ENCODE measurements at places on chromosomes 16 and 17.

GRCh38 chr17:80292521-80292971 lies 31.9 kb downstream of the RNF213 start:
- DNase-seq, result no peak

DNA sequence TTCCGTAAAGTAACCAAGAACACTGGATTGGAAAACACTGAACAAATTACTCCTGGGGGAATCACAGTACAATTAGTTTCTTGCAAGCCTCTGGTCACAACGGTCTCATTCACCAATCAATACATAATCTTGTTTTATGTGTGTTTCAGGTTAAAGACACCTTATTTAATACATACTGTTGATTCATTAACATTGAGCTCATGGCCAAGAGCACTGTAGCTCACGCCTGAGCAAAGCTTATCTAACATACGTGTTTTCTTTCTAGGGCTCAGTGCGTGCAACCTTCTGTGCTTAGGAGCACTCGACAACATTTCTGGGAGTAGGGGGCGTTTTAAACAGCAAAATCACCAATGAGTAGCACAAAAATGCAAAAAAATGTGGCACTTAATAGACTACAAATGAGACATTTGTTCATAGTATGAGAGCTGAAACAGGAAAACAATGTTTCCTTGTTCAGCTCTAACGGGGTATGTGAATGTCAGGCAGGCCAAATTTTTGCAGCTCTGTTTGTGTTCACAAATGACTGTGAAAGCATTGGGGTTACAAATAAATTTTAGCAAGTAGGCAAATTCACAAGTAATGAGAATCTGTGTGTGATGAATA lies 206.2 kb downstream of the CNTNAP4 start:
- no peak for DNase-seq

GRCh38 chr17:55898195-55898594 lies 147.3 kb downstream of the PCTP start:
- DNase-seq, result no peak

- peak; percentile 7 for DNase-seq
These were observed 3.4 kb upstream of the NSRP1 start for GRCh38 chr17:30113213-30113612.

DNA sequence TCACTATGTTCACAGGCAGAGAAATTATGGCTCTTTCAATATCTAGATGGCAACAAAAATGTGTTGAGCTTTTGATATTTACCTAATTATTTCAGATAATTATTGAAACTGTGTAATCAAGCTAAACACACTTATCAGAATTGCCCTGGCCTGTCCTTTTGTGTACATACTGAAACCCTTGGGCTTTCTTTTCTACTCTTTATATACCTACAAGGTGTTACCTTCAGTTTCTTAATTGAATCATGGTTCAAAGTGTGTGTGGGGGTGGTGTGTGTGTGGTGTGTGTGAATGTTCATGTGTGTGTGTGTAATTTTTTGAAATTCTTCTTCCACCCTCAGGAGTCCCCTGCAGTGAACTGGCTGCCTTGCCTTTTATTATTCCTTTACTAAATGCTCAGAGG lies 506.8 kb upstream of the SOX9 start:
- peak; percentile 51 for DNase-seq

DNA sequence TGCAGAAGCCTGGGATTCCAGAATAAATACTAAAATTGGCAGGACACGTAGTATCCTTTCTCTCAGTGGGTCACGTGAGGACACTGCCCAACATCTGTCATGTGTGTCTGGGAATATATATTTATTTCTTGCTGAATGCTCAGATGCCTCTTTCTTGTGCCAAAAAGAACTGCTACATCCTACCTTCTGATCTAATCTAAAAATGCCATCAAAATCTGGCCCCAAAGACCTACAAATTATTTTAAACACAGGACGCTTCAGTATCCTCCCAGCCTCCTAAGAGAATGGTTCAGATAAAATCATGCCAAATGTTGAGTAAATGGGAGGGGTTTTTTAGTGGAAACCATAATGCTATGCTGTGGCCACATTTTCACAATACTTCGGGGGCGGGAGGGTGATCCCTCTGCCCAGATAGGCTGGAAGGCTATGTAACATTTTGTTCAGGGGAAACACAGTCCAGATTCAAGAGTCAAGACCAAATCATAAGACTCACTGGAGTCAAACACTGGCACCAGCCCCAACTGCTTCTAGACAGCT lies 22.9 kb upstream of the CORO6 start:
- DNase-seq, result no peak

- no peak for DNase-seq
These were observed 48.7 kb downstream of the MRPS23 start for GRCh38 chr17:57801044-57801711.

DNA sequence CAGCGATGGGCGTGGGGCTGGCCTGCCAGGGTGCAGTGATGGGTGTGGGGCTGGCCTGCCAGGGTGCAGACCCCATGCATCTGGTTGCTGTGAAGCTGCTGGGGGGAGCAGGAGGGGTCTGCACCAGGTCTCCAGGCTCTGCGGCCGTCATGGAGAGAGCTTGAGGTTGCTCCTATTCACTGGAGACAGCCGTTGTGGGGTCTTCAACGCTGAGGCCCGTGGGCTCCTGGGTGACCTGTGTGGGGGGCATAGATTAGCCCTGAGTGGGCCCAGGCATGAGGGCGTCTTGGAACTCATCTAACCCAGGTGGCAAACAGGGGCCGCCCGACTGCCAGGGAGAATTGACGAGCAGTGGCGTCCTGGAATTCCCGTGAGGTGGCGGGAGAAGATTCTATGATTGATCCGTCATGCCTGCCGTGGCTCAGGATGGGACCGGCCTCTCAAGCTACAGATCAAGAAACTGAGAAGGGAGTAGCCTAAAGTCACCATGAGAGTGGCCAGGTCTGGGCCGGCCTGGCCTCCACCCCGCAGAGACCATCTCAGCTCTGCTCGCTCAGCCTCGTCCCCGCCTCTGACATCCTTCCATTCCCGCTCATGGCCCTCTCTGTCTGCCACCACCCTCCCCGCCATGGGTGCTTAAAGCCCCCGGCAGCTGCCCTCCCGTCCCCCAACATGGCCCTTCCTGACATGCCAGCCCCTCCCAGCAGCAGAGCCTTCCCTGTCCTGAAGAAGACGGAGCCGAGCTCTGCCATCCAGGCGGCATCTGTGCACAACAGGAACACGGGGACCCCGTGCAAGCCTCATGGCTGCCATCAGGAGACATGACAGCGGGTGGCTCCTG lies 50.7 kb upstream of the ACSF3 start:
- no peak for DNase-seq

GRCh38 chr16:33059206-33059605 lies 134.8 kb upstream of the TP53TG3C start:
- DNase-seq, result no peak

GRCh38 chr17:31792007-31792585 lies 66.9 kb downstream of the COPRS start:
- DNase-seq, result no peak

DNA sequence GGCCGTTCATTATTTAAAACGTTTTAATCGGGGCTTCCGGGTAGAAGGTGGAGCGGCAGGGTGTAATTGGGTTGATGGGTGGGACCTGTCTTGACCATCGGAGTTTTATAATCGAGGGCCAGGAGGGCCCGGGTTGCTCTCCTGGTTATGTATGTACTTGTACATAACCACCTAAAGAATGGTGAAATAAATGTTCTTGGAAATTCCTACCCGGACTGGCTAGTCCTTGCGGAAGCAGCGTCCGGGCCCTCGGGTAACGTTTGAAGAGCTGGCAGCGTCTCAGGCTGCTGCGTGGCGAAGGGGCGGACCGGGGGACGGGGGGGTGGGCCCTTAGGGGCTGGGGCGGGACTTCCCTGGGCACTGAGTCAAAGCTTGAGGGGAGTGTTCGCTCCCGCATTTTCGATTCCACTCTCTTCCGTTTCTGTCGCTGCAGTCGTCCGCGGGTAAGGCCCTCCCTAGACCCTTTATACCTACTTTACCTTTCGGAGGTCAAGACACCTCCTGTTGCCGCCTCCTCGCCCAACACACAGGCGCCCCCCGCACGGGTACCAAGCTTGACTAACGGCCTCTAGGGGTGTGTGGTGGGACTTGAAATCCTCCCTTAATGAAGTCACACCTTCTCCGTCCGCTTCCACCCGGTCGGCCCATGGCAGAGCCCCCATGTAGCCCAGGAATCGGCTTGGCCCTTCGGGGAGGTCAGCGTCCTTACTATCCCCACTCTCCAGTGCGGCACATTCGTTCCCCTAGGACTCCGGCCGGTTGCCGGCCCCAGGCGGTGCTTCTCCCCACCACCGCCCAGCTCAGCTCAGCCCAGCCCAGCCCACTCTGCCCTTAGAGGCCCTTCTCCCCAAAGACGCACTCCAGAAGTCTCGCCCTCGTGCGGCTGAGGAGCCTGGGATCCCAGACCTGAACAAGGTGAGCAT lies at the start of gene TMEM106A:
TSS of gene TMEM106A (plus strand) at position 396 of the 923 bp plus-strand sequence. CDS start 1,167 bp downstream, outside the sequence.
- no peak for DNase-seq

DNA sequence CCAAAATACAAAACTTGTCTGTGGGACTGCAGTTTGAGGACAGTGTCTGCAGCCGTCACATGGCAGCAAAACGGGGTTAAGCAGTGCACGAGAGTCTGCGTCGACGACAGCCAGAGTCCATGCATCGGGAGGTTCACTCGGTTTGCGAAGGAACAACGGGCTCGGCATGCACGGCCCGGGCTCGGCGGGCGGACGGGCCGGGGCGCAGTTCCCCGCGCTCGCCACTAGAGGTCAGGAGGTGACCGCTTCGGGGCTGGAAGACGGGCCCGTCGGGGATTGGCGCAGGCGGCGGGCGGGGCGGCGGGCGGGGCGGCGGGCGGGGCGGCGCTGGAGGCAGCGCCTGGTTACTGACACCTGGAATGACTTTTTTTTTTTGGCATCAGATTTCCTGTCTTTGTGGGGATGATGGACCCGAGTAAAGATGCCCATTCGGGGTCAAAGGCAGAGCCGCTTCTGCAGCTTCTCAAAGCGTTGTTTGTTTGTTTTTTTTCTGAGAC lies 6.5 kb downstream of the SCGB1C2 start:
- DNase-seq, result peak; percentile 71

DNA sequence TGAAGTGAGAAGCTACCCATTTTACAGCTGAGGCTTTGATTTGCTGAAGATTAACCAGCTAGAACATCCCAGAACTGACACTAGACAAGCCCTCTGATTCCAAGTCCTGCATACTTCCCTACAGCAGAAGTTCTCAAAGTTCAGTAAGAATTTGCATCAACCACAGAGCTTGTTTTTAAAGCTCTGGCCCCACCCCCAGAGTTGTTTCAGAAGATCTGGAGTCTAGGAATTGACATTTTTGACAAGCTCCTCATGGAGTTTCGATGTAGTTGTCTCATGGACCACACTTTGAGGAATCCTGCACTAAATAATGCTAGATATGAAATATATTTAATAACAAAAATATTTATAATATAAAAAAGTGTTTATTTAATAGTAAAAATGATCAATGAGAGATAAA lies 120.3 kb upstream of the ADAMTS18 start:
- no peak for DNase-seq

DNA sequence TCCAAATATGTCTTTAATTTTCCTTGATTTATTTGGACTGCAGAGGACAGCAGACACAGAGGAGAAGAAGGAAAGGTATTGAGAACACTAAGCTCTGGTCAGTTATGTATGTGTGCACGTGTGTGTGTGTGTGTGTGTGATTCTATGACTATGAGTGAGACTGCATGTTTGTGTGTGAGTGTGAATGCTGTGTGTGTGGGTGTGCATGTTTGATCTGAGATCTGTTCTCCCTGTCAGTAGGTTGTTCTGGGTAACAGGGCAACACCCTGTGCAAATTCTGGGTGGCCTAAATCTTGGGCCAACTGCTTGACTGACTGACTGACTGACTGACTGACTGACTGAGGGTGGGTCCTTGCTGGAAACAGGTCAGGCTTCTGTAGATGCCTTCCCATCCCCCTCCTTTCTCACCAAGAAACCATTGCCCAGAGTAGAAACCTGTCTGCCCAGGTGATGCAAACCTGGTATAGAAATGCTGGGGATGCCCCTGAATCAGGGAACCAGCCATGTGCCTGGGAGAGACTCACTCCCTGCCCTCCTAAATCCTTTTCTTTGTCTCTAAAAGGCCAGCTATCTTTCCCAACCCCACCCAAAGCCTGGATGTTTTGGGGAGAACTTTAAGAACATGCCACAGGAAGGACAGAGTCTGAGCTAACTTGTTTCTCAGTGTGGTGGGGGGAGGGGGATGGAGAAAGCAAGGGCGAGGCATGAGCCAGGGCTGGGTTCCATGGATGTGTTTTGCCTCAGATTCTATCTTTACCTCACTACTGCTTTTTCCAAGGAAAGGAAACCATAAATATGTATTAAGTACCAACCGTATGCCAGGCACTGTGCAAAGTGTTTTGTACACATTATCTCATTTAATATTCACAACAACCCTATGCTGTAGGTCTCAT lies 4.5 kb upstream of the NR1D1 start:
- no peak for DNase-seq

GRCh38 chr16:87127061-87127765 lies 190.0 kb downstream of the C16orf95 start:
- no peak for DNase-seq

- DNase-seq, result no peak
These were observed 15.0 kb downstream of the ZNF232 start for GRCh38 chr17:5096731-5097100.

- peak; percentile 85 for DNase-seq
These were observed 4.5 kb upstream of the MRPL38 start for GRCh38 chr17:75909051-75909811.

GRCh38 chr16:86221085-86221484 lies 289.2 kb upstream of the FOXF1 start:
- no peak for DNase-seq

DNA sequence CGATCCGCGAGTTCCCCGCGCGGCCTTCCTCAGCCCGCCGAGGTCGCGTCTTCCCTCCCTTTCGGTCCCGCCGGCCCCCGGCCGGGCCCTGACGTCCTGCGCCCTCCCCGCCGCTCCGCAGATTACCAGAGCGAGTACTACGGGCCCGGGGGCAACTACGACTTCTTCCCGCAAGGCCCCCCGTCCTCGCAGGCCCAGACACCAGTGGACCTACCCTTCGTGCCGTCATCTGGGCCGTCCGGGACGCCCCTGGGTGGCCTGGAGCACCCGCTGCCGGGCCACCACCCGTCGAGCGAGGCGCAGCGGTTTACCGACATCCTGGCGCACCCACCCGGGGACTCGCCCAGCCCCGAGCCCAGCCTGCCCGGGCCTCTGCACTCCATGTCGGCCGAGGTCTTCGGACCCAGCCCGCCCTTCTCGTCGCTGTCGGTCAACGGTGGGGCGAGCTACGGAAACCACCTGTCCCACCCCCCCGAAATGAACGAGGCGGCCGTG lies 5.4 kb downstream of the LHX1 start:
- no peak for DNase-seq

GRCh38 chr17:67666710-67667109 lies 51.0 kb upstream of the NOL11 start:
- DNase-seq, result no peak

DNA sequence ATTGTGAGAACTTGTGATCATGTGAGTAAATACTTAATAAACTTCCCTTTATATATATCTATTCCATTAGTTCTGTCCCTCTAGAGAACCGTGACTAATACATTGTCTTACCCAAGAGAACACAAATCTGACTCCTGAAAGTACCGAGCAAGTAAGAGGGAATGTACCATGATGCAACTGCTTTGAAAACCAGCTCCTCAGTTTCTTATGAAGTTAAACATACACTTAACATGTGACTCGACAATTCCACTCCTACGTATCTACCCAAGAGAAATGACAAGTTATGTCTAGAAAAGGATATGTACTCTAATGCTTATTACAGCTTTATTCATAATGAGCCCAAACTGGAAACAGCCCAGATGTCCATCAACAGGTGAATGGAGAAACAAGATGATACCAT lies 8.8 kb upstream of the GJD3 start:
- no peak for DNase-seq
